ENCODE measurements at places on chromosomes 2 and 18.

- no peak for DNase-seq
Observed at GRCh38 chr18:44834867-44835469, 154.3 kb downstream of the SETBP1 start.

- DNase-seq = no peak
Observed at GRCh38 chr2:145975406-145975805, 1455.5 kb upstream of the ZEB2 start.

GRCh38 chr2:37201208-37201607 lies 4.9 kb downstream of the CEBPZOS start:
- no peak for DNase-seq

- DNase-seq = no peak
Observed at GRCh38 chr18:49075681-49076080, 124.9 kb upstream of the SMAD7 start.

DNA sequence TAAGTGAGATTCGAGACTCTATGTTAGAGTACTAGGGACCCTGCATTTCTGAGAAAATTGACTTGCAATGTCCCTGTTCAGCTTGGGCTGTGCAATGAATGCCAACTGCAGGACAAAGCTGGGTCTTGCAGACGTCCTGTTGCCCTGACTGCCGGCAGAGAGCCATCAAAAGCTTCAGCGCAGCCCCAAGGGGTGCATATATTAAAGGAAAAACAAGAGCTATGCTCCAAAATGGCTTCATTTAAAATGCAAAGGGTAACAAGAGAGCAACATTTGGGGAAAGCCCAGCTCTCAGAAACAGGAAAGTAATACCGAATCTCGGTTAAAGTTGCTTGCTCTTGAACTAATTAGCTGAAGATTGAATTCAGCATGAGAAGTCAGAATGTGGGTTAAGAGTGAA lies 110.9 kb upstream of the PNPT1 start:
- DNase-seq = no peak

- DNase-seq = no peak
Observed at GRCh38 chr2:30233271-30234009, 2.1 kb downstream of the LBH start.

- DNase-seq = no peak
Observed at GRCh38 chr2:210515911-210516310, 39.4 kb upstream of the LANCL1 start.

DNA sequence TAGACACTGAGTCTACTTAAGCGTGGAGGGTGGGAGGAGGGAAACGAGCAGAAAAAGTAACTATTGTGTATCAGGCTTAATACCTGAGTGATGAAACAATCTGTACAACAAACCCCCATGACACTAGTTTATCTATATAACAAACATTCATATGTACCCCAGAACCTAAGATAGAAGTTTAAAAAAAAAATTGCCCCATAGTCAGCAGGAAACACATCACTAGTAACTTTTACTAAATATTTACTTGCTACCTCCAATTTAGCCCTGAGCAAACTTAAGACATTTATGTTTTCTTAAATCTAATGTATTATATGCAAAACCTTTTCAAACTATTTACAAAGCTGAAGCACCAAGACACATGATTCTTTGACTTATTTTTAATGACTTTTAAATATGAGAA lies 5.6 kb downstream of the REV1 start:
- DNase-seq = no peak

DNA sequence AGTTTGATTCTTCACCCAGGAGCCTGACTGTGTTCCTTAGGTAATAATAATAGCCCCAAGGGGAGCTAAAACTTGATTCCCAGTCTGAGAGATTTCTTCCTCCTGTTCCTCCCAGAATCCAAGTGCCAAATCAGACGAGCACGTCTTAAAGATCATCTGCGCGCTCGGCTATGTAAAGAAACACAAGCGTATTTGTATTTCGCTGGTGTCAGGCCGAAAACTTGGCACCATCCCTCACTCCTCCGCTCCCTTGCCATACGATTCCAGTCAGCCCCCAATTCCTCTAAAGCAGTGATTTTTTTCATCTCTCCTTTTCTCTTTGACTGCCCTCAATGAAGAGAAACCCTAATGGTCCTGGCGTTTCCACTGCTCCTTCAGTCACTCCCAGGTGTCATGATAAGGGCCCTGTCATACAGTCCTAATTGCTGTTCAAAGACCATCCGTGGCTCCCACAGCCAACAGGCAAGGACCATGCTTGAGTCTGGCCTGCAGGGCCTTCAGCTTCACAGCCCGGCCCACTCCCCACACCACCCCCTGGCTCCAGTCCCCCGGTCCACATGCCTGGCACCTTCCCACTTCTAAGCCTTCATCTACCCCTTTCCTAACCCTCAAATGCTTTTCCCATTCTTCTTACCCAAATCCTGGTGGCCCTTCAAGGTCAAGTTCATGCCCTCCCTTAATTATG lies 130.8 kb upstream of the ID2 start:
- no peak for DNase-seq

GRCh38 chr18:26304511-26304910 lies 78.3 kb downstream of the TAF4B start:
- DNase-seq = no peak

DNA sequence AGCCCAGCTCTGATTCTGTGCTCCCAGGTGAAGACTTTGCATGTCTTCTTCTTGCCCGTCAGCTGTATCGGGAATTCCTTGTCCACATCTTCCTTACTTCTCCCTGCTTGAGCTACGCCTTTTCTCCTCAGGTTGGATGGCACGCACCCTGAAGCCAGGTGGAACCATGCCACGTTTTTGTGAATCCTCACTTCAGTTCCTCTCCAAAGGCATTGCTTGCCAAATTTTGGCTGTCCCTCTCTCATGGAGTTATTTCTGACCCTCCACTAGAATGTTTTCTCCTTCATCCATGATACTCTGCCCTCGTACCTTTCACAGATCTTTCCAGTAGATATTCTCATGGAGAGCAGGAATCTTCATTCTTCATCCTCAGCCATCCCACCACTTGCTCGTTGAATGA lies 20.2 kb downstream of the ZCCHC2 start:
- DNase-seq = no peak

DNA sequence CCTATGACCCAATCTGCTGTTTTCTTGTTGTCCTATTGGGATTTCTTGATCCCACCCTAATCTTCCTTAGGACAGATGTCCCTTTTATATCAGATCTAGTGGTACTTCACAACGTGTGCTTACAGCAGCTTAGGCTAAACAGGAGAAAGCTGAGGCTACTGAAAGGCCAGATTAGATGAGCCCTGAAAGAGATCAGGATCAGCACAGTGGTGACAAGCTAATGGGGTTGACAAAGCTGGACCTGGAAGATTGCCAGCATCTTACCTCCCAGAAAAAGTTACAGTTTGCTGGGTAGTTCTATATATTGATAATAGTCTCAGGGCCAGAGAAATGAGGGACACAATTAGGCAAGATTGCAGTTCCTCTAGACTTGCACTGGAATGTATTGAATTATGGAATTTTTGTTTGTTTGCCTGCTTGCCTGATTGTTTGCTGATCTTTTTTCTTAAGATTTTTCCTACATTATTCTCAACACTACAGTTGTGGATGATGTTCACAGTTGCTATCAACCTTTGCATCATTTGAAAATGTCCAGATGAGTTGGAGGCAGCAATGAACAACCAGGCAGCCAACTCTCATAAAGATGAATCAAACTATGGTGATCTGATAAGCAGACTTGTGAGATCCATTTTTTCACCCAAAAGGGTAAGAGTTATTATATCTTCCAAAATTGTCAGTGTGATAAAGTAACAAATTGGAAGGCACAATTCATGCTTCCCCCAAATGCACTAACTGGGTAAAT lies 49.1 kb upstream of the PIK3C3 start:
- DNase-seq = no peak

- DNase-seq = peak; percentile 73
Observed at GRCh38 chr2:237618449-237618848, 8.9 kb upstream of the LRRFIP1 start.

GRCh38 chr18:29930231-29930630 lies 1112.3 kb downstream of the DSC3 start:
- no peak for DNase-seq

DNA sequence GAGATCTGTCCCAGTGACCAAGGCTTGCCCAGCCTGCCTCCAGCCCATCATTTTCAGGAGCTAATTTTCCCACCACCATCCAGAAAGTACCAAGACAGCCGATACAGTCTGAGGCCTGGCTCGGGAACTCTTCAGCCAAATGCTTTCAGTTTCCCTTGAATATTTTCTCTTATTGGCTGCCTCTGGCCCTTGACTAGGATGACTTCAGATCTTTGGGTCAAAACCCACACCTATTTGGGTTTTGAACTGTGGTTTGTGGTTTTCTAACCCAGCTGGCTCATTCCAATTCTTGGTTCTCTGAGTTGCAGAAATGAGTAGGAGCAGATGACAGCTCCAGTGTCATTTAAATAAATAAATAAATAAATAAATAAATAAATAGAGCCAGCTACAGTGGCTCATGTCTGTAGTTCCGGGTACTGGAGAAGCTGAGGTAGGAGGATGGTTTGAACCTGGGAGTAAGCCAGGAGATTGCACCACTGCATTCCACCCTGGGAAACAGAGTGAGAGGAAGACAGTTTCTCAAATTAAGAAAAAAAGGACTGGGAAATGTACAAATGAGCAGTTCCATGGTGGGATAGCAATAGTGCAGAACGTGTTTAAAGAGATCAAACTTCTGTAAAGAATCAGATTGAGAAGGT lies 465.0 kb upstream of the SOX11 start:
- DNase-seq = no peak

- DNase-seq = no peak
Observed at GRCh38 chr2:172931256-172931894, 144.3 kb upstream of the MAP3K20 start.

DNA sequence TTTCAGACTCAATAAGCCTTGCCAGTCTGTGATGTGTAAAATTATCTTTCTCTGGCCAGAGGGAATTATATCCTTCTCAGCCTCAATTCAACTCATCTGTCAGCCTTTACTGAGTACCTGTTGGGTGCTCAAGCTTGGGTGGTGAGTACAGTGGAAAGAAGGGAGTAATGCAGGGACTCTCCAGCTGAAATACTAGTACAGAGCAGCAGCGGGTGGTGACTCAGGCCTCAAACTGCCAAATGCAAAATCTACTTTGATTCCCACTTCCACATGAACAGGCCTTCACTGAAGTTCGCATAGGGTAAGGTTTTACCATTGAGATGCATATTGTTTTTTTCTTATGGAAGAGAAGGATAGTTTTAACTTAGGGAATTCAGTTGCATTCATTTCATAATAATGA lies 326.8 kb downstream of the LRRTM1 start:
- DNase-seq = no peak

- DNase-seq = no peak
Observed at GRCh38 chr2:81334046-81334445, 1029.5 kb upstream of the LRRTM1 start.

- DNase-seq = no peak
Observed at GRCh38 chr2:7024261-7024660, 107.0 kb downstream of the RNF144A start.

GRCh38 chr2:112768432-112768831 lies 4.0 kb upstream of the CKAP2L start:
- no peak for DNase-seq

- DNase-seq = no peak
Observed at GRCh38 chr2:24402242-24403097, 42.1 kb upstream of the ITSN2 start.

DNA sequence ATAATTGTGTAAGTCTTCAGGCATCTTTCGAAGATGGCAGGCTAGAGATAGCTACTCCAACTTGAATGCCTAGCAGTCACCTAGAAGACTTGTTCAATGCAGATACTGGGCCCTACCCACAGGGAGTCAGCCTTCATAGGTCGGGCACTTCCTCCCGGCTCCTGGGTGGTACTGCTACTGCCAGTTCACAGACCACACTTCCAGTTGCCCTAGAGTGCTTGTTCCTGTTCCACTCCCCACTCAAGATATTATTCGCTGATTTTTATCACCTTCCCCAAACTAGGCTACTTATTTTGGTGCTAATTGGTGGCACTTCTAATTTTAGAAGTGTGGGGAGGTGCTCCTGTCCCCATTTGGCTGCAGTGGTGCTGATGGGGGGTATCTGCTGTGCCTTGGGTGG lies 34.2 kb downstream of the INPP4A start:
- no peak for DNase-seq

DNA sequence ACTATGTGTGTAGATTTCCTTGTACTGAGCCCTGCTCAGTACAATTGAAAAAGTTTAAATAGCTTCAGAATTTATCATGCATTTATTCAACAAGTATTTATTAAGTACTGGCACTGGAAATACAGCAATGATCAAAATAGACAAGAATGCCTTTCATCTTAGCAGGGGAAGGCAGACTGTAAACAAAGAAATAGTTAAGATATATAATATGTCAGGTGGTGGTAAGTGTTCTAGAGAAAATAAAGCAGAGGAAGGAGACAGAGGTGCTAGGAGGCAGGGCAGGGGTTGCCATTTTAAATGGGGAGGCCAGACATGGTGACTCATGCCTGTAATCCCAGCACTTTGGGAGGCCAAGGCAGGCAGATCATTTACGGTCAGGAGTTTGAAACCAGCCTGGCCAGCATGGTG lies 13.6 kb upstream of the LIPG start:
- no peak for DNase-seq

GRCh38 chr2:74887960-74888700 lies 54.2 kb downstream of the HK2 start:
- peak; percentile 32 for DNase-seq
